Stimulated activated CD4-positive, alpha-beta T cell treated with anti-CD3 and anti-CD28 coated beads, Interleukin-2, amount 100 ng/mL, for 24 hours (primary cell): ENCODE measurements at places on chromosomes 1 and 21.

GRCh38 chr1:31234870-31235269, 4.8 kb downstream of the NKAIN1 start:
- DNase-seq: no peak

DNA sequence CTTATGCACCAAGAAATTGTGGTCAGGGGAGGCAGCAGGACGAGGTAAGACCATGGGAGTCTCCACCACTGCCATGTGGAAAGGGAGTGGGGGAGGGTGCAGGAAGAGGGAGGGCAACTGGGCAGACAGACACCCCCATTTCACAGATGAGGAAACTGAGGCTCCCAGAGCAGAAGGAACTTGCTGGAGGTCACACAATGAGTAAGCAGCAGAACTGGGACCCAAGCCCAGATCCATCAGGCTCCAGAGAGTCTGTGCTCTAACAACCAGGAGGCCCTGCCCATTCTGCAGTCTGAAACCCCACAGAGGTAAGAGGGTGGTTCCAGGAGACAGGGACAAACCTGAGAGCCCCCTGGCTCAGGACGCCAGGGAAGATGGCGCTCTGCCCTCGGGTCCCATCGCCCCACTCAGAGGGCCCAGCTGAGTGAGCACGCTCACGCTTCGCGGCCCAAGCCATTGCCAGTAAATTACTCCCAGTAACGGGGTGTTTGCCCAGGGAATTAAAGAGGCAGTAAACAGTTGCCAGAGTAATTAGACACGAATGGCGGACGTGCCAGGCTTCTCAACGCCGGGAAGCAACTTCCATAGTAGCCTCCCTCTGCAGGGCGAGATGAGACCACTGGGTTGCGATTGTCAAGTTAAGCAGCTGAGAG, 59.2 kb downstream of the MATN1 start:
- no peak for DNase-seq

DNA sequence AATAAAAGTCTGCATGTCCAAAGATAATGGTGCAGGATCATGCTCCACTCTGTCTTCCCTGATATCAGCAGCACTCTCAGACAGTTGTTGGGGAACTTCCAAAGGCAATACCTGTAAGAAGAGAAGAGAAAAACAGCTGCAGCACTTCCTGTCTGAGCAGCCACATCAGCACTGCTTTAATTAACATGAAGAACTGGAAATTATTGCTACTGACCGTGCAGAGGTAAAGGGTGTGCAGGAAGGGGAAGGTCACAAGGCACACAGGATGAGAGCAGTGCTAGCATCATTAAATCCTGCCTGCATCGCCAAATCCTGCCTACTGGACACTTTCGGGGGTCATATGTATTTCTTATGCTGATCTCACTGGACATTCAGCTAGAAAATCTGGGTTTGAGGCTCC, 379.0 kb downstream of the LMX1A start:
- no peak for DNase-seq

DNA sequence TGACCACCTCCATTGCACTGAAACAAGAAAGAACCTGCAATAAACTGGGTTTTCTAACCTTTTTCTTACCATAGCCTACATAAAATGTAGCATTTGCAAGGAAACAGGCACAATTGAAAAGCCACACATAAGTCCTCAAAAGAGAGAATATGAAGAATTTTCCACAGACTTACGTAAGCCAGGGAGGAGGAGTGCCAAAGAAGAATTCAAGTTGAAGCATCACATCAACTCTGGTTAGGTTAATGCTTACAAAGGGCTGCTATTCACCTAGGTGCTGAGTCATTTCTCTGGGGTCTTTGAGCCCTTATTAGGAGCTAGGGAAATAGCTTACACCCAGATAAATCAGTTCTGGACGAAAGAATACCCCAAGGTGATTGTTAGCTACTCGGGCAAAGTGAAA, 9.6 kb downstream of the OSCP1 start:
- DNase-seq: no peak
